Smooth muscle cell of the pulmonary artery (primary cell): ENCODE measurements at places on chromosomes 7 and 10. TPM values are rescaled to one million over a fixed set of nuclear protein-coding genes. Genes with fewer than 3 reads are reported as not detected.

The SEMA4G gene
- total RNA-seq: 2.2 and 3.0 TPM in 2 replicates

The EMX2 gene
- 0.65 TPM in 1 of 2 replicates, not detected in the other for total RNA-seq

The NOBOX gene
- not detected in 2 replicates for total RNA-seq

The TMEM130 gene
- total RNA-seq: 0.36 and 1.0 TPM in 2 replicates

The TMEM270 gene
- not detected in 2 replicates for total RNA-seq

The C10orf62 gene
- total RNA-seq: 0.13 TPM in 1 of 2 replicates, not detected in the other

The NUTM2D gene
- 1.9 and 2.1 TPM in 2 replicates for total RNA-seq

The RPA3 gene
- total RNA-seq: 6.8 and 15.4 TPM in 2 replicates

The NODAL gene
- total RNA-seq: not detected in 2 replicates

The NUP205 gene
- 38.8 and 42.1 TPM in 2 replicates for total RNA-seq

The TDRD1 gene
- 0.13 and 1.2 TPM in 2 replicates for total RNA-seq

The KCND2 gene
- total RNA-seq: 0.46 and 4.9 TPM in 2 replicates

The SEMA3C gene
- total RNA-seq: 215 and 311 TPM in 2 replicates

The TMEM26 gene
- 0.40 and 2.0 TPM in 2 replicates for total RNA-seq

The MSMB gene
- not detected in 2 replicates for total RNA-seq

The FAM24B gene
- total RNA-seq: 2.2 and 2.7 TPM in 2 replicates

The GJD4 gene
- total RNA-seq: 0.10 TPM in 1 of 2 replicates, not detected in the other

The PDK4 gene
- total RNA-seq: 0.30 and 3.6 TPM in 2 replicates

The CRYGN gene
- 0.13 TPM in 1 of 2 replicates, not detected in the other for total RNA-seq

The HTR5A gene
- not detected in 2 replicates for total RNA-seq

The HOXA7 gene
- total RNA-seq: 0.13 TPM in 1 of 2 replicates, not detected in the other

The CH25H gene
- 0.20 and 0.78 TPM in 2 replicates for total RNA-seq

The TAS2R39 gene
- total RNA-seq: not detected in 2 replicates

The LHFPL3 gene
- not detected in 2 replicates for total RNA-seq

The CFTR gene
- not detected in 2 replicates for total RNA-seq

The AKR1E2 gene
- 9.5 and 18.4 TPM in 2 replicates for total RNA-seq

The MACC1 gene
- total RNA-seq: 0.39 and 0.50 TPM in 2 replicates

The ARHGEF35 gene
- total RNA-seq: 0.63 and 1.3 TPM in 2 replicates

The WIPF3 gene
- total RNA-seq: 0.07 TPM in 2 replicates

The DPYSL4 gene
- 17.9 and 52.0 TPM in 2 replicates for total RNA-seq

The INMT gene
- total RNA-seq: 12.0 and 13.1 TPM in 2 replicates

The FAM25C gene
- not detected in 2 replicates for total RNA-seq

The AOC1 gene
- total RNA-seq: not detected in 2 replicates

The MTPN gene
- total RNA-seq: 210 and 232 TPM in 2 replicates

The ABCB1 gene
- total RNA-seq: 0.72 and 1.5 TPM in 2 replicates

The ASIC3 gene
- 0.26 TPM in 2 replicates for total RNA-seq

The FKBP6 gene
- total RNA-seq: not detected in 2 replicates

The FLNC gene
- total RNA-seq: 324 and 363 TPM in 2 replicates

The SORCS1 gene
- 0.20 TPM in 1 of 2 replicates, not detected in the other for total RNA-seq

The SLIT1 gene
- total RNA-seq: 0.07 and 0.13 TPM in 2 replicates

The MCM10 gene
- 2.0 and 2.5 TPM in 2 replicates for total RNA-seq

The DGKI gene
- total RNA-seq: 12.7 and 15.8 TPM in 2 replicates

The GTF2I gene
- total RNA-seq: 139 and 214 TPM in 2 replicates

The OR2A1 gene
- total RNA-seq: 0.07 and 0.33 TPM in 2 replicates

The EFCAB10 gene
- total RNA-seq: 0.13 TPM in 1 of 2 replicates, not detected in the other

The AQP1 gene
- 71.5 and 335 TPM in 2 replicates for total RNA-seq

The LIPM gene
- 0.10 and 0.13 TPM in 2 replicates for total RNA-seq

The ENTPD7 gene
- 25.9 and 49.5 TPM in 2 replicates for total RNA-seq
